ENCODE measurements at places on chromosomes 11 and 22. TPM values are rescaled to one million over a fixed set of nuclear protein-coding genes. Genes with fewer than 3 reads are reported as not detected.

Gene KCNE3
- 3.8 TPM for total RNA-seq

Gene OR4C46
- total RNA-seq: not detected

Gene CDC42EP2
- total RNA-seq: 43.2 TPM

Gene OPCML
- total RNA-seq: not detected

- H3K4me1 ChIP-seq: no peaks in the 10 kb centered on the region
- H3K27me3 ChIP-seq: peaks cover 100% of the 10 kb centered on the region
- no peak overlapping the region for H3K27ac ChIP-seq
- H3K36me3 ChIP-seq: no peaks in the 10 kb centered on the region
Observed at GRCh38 chr11:125375146-125375545, 120.9 kb downstream of the FEZ1 start.

DNA sequence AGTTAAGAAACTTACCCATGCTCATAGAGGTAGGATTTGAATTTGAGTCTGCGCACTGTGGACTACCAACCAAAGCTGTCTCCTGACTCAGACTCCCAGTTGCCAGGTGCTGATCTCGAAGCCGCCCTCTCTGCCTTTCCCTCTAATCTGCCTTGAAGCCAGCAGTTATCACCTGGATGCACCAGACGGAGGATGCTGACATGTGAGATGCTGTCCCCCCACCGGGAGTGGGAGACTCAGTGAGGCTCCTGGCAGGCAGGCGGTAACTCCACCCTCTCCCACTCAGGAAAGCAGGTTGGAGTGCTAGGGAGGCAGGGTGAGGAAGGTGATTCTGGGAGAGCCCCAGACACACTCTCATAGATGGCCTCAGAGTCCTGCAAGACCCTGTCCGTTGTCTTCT, 40.4 kb downstream of the KIAA1671 start:
- DNase-seq: no peak
- no peak overlapping the region for H3K4me3 ChIP-seq
- peaks cover 19% of the 10 kb centered on the region for H3K36me3 ChIP-seq
- H3K27me3 ChIP-seq: no peaks in the 10 kb centered on the region
- H3K27ac ChIP-seq: peak overlapping the region; percentile 27

DNA sequence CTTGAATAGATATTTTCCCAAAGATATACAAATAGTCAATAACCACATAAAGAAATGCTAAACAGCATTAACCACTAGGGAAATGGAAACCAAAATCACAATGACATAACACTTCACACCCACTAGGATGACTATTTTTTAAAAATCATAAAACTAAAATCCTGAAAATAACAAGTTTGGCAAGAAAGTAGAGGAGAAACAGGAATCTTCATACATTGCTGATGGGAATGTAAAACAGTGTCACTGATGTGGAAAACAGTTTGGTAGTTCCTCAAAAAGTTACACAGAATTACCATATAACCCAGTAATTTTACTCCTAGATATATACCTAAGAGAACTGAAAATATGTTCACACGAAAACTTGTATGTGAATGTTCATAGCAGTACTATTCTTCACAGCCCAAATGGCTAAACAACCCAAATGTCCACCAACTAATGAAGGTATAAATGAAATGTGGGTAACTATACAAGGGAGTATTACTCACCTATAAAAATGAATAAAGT, 12.5 kb downstream of the PICALM start:
- H3K4me3 ChIP-seq: no peak overlapping the region
- no peak overlapping the region for H3K27ac ChIP-seq
- no peaks in the 10 kb centered on the region for H3K27me3 ChIP-seq
- DNase-seq: no peak
- peaks cover 14% of the 10 kb centered on the region for H3K36me3 ChIP-seq
- peaks cover 42% of the 10 kb centered on the region for H3K4me1 ChIP-seq

- no peak for DNase-seq
- no peak overlapping the region for H3K4me3 ChIP-seq
- H3K27me3 ChIP-seq: no peaks in the 10 kb centered on the region
- H3K4me1 ChIP-seq: peaks cover 50% of the 10 kb centered on the region
- H3K36me3 ChIP-seq: peaks cover 12% of the 10 kb centered on the region
- H3K27ac ChIP-seq: no peak overlapping the region
Observed at GRCh38 chr11:71301046-71301857, 48.9 kb upstream of the SHANK2 start.

GRCh38 chr11:69630017-69630416, 10.9 kb upstream of the CCND1 start:
- H3K36me3 ChIP-seq: no peaks in the 10 kb centered on the region
- DNase-seq: no peak
- no peaks in the 10 kb centered on the region for H3K4me1 ChIP-seq
- H3K27me3 ChIP-seq: peaks cover 15% of the 10 kb centered on the region

- no peak overlapping the region for H3K4me3 ChIP-seq
- no peak for DNase-seq
- peaks cover 11% of the 10 kb centered on the region for H3K36me3 ChIP-seq
Observed at GRCh38 chr22:36244522-36245391, 5.4 kb upstream of the APOL2 start.

DNA sequence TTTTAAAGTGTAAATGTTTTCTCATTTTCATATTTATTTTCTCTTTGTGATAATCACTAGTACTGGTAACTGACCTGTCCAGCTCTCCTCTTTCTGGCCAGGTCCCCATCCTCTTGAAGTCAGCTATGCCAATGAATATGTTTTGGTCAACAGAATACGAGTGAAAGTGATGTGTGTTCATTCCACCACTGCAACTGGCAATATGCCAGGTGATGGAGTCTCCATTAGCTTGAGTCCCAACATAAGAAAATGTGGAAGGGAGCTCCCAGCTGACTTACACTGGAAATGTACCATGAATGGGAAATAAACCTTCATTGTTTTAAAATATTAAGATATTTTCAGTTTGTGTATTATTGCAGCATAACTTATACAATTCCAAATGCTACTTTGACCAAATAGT, 75.8 kb downstream of the CCDC34 start:
- no peak overlapping the region for H3K4me3 ChIP-seq
- H3K4me1 ChIP-seq: peaks cover 8% of the 10 kb centered on the region
- DNase-seq: no peak
- H3K36me3 ChIP-seq: no peaks in the 10 kb centered on the region

DNA sequence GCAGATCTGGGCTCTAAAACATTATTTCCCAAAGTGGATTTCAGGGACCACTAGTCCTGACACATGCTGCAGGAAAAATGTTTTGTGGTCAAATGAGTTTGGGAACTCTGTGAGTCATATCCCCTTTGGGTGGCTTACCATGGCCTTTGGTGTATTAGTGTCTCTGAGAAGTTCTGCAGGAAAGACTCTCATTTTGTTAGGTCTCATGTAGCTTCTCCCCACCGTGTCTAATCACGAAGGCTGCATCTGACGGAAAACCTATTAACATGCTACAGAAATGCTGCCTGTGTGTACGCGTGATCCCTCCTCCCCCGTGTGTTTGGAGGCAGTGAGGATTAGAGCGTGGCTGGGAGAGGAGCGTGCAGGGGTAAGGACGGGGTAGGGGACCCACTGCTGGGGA, 191.7 kb downstream of the ST3GAL4 start:
- no peaks in the 10 kb centered on the region for H3K4me1 ChIP-seq
- H3K36me3 ChIP-seq: no peaks in the 10 kb centered on the region
- no peak for DNase-seq
- H3K27ac ChIP-seq: no peak overlapping the region
- peaks cover 60% of the 10 kb centered on the region for H3K27me3 ChIP-seq

- H3K4me1 ChIP-seq: peaks cover 11% of the 10 kb centered on the region
- H3K4me3 ChIP-seq: no peak overlapping the region
- H3K27ac ChIP-seq: no peak overlapping the region
- no peaks in the 10 kb centered on the region for H3K27me3 ChIP-seq
- H3K36me3 ChIP-seq: no peaks in the 10 kb centered on the region
Observed at GRCh38 chr11:71936825-71937224, 8.0 kb downstream of the RNF121 start.

GRCh38 chr11:119367661-119368120, 13.8 kb downstream of the USP2 start:
- no peak for DNase-seq
- H3K27ac ChIP-seq: no peak overlapping the region
- H3K27me3 ChIP-seq: peaks cover 13% of the 10 kb centered on the region
- peaks cover 9% of the 10 kb centered on the region for H3K4me1 ChIP-seq

- no peaks in the 10 kb centered on the region for H3K36me3 ChIP-seq
- H3K4me1 ChIP-seq: no peaks in the 10 kb centered on the region
- DNase-seq: no peak
- H3K4me3 ChIP-seq: no peak overlapping the region
Observed at GRCh38 chr22:44220727-44221680, 40.3 kb downstream of the PARVG start.

DNA sequence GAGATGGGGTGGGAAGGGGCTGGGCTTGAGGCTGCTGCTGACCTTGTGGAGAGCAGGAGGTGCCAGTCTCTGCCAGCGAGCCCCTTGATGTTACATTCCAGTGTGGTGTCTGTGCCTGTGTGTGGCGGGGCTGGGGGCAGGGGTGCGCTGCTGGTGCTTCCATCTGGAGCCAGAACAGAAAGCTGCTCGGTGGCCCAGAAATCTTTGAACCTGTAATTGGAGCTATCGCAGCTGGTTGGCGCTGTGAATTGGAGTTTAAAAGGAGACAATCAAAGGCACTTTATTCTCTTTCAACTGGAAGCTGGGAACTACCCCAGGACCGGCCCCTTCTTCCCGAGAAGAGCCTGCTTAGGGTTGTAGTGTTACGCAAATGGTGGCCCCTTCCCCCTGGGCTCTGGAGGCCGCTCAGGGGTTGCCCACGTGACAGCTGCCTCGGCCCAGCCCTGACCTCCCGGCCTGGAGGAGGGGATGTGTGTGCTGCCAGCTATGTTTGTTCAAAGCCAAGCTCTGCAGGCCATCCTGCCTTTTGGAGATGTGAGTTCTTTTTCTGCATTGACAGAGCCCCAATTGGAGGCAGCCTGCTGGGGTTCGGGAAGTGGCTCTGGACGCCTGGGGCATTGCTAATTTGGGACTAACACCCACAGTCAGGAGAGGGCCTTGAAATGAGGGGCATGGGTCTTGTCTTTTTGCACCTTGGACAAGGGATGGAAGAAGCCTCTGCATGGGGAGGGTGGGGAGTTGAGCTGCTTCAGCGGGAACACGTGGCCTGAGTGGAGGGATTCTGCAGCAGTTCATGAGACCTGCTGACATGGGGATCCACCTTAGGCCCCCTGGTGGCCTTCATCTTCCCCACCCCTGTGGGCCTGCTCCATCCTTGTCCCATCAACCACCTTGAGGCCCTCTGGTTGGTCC, 14.0 kb upstream of the ARSA start:
- no peak for DNase-seq
- H3K4me3 ChIP-seq: no peak overlapping the region
- no peak overlapping the region for H3K27ac ChIP-seq
- H3K4me1 ChIP-seq: no peaks in the 10 kb centered on the region
- no peaks in the 10 kb centered on the region for H3K36me3 ChIP-seq
- H3K27me3 ChIP-seq: peaks cover 18% of the 10 kb centered on the region

- H3K4me1 ChIP-seq: no peaks in the 10 kb centered on the region
- H3K4me3 ChIP-seq: no peak overlapping the region
- no peak overlapping the region for H3K27ac ChIP-seq
- H3K27me3 ChIP-seq: peaks cover 81% of the 10 kb centered on the region
- H3K36me3 ChIP-seq: no peaks in the 10 kb centered on the region
Observed at GRCh38 chr22:47381240-47381639, 618.8 kb downstream of the TBC1D22A start.

DNA sequence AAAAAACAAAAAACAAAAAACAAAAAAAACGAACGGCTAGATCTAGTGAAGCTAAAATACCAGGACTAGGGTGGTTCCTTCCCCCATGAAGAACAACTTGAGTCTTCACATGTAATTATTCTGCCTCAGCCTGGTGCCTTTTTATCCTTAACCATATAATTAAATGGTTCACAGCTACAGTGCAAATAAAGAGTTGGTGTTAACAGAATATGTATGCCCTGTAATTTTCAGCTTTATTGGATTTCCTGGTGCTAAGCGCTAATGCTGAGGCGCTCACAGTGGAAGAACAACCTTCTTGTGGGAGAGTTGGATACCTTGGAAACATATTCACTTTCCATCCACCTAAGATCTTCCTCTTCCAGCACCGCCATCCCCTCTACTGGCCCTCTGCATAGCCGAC, 158.5 kb upstream of the SORL1-AS1 start:
- H3K4me1 ChIP-seq: no peaks in the 10 kb centered on the region
- H3K36me3 ChIP-seq: no peaks in the 10 kb centered on the region
- H3K27me3 ChIP-seq: no peaks in the 10 kb centered on the region
- DNase-seq: no peak

DNA sequence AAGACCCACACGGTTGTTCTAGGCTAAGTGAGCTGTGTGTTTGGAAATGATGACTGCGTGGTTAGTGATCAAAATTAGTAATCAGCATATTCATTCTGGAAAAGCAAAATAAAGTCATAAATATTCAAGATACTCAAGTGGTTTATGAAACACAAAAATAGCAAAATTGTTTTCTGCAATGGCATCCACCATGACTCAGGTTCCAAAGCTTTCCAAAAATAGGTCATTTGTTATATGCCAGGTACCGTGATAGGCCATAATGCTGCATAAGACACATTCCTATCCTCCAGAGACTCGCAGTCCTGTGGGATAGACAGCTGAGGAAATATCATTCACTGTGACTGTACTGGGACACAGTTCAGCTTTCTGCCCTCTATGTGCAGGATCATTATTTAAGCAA, 2.4 kb upstream of the ATL3 start:
- H3K36me3 ChIP-seq: peaks cover 40% of the 10 kb centered on the region
- H3K4me1 ChIP-seq: peaks cover 16% of the 10 kb centered on the region
- H3K4me3 ChIP-seq: no peak overlapping the region
- H3K27ac ChIP-seq: no peak overlapping the region
- H3K27me3 ChIP-seq: no peaks in the 10 kb centered on the region

DNA sequence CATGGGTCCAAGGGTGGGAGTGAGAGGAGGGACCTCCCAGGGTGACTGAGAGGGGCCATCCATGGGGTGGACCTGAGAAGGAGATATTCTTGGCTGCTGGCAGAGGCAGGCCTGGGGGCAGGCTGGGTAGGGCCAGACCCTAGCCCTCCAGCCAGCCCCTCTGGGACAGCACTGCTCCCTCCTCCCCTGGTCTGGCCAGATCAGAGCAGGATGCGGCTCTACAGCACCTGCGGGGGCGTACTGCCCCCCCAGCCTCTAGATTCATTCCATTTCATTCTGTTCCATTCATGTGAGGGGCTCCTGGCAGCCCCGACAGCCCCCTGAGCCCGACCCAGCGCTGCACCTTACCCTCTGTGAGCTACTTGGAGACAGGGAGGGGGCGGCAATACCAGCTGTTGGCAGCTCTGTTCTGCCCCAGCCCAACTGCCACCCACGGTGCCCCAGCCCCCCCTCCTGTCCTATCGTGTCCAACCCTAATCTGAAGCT, 34.3 kb upstream of the MYRF start:
- no peak for DNase-seq
- peaks cover 13% of the 10 kb centered on the region for H3K4me1 ChIP-seq
- no peak overlapping the region for H3K27ac ChIP-seq
- no peak overlapping the region for H3K4me3 ChIP-seq
